Right renal cortex interstitium (tissue), 3 donors: ENCODE measurements at places on chromosomes 16 and 17. TPM values are rescaled to one million over a fixed set of nuclear protein-coding genes. Genes with fewer than 3 reads are reported as not detected.

DNA sequence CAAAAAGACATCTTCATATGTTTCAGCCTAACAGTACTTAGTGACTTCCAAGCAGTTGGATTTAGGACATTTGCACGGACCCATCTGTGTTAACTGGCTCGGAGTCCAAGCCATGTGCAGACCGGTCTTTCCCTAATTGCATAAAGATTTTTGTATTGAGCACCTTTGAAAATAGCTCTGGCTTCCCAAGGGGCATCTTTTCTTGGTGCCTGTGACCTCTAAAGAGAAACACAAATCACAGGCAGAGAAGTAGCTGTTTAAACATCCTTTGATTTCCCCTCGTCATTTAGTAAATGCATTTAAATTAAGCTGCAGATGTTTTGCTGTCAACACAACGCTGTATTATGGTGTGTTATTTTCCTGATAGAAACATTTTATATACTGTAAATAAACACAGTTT is 288.2 kb upstream of the SALL1 start:
- DNase-seq = no peak

The GOSR1 gene
- 60.1 TPM for polyA plus RNA-seq

GRCh38 chr17:17420082-17420481 is 56.7 kb upstream of the MED9 start:
- no peak for DNase-seq

DNA sequence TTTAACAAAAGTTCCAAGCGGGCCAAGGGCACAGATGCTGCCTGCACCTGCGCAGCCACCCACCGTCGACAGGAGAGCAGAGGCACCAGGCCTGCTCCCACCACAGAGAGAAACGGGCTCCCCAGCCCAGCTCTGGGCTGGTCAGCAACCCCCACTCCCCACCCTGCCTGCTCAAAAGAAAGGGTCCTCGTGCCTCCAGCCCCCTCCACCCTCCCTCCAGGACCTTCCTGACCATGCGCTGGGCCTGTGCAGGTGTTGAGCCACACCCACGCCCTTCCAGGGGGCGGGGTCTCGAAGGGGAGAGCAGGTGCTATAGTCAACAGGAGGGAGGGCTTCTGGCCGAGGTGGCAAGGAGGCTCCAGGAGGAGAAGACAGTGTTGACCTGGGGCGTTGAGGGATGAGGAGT is 25.3 kb downstream of the ZNF778 start:
- no peak for DNase-seq

The TXNL4B gene
- 24.2 TPM for polyA plus RNA-seq

GRCh38 chr17:82019690-82020571 is 2.7 kb downstream of the CENPX start:
- no peak for DNase-seq

The MAPT gene
- polyA plus RNA-seq = 11.3 TPM

The MON1B gene
- polyA plus RNA-seq = 23.9 TPM

- DNase-seq = no peak
Observed at GRCh38 chr16:86354641-86355513, 155.4 kb upstream of the FOXF1 start.

GRCh38 chr16:89246903-89247733 is 29.6 kb downstream of the ZNF778 start:
- DNase-seq = no peak

The PIGL gene
- polyA plus RNA-seq = 21.7 TPM

The PRR29 gene
- polyA plus RNA-seq = 3.4 TPM

The ST6GALNAC2 gene
- 9.9 TPM for polyA plus RNA-seq

GRCh38 chr16:54340531-54340930 is 53.9 kb upstream of the IRX3 start:
- no peak for DNase-seq

The RNF227 gene
- 4.3 TPM for polyA plus RNA-seq

GRCh38 chr16:12324152-12324551 is 347.6 kb downstream of the SNX29 start:
- DNase-seq = no peak

GRCh38 chr17:38416840-38417209 is 11.4 kb upstream of the ARHGAP23 start:
- no peak for DNase-seq

DNA sequence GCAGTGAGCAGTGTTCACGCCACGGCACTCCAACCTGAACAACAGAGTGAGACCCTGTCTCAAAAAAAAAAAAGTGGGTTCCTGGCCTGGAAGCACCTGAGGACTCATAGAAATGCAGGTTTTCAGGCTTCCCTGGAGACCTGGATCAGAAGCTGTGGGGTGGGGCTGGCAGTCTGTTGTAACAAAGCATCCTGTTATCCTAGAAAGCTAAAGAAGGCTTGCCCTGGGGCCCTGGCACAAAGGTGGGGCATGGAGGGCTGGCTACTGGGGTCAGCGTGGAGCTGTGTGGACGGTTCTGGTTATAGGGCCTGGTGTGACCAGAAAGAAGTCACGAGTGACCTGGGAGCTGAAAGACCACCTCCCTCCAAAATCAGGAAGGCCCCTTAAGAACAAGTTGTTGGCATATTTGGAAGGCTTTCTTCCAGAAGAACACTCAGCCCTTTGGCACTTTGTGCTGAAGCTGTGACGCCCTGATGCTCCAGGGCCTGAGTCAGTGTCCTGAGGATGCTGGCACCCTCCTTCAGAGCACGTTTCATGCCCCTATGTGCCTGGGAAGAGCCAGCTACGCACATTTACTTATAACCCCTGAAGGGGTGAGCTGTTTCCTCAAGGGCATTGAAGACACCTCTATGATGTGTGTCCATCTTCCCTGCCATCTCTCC is 6.2 kb downstream of the CRISPLD2 start:
- DNase-seq = no peak

The CXCL16 gene
- 11.5 TPM for polyA plus RNA-seq
